ENCODE measurements at places on chromosomes 1 and 21.

DNA sequence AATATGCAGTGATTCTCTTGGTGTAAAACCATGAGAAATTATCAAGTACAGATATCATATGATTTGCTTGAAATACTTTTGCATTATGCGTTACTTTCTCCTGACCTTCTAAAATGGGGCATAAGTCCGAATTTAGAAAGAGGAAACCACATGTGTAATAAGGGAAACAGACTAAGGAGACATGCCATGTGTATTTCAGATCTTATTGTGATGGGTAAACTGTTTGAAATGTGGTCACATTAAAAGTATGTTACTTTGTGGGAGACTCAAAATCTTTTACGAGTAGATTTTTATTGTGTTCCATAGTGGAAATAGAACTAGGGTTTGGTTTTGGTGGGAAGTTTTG is 173.0 kb downstream of the NFIA start:
- DNase-seq = peak; percentile 1

DNA sequence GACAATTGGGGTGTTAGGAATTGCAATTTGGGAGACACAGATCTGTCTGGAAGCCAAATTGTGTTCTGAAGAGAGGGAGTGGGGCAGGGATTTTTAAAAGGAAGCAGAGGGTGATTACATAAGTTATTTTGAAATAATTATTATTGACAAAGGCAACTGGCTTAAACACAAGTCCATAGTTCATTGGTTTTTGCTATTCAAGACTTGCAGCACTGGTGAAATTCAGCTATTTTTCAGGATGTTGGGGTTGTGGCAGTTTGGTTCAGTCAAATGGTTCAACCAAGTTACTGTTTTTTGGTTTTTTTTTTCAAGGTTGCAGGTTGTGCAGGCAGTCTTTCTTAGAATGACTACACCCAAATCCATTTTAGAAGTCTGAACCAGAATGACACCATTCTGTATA is 300.0 kb upstream of the DEPDC1 start:
- no peak for DNase-seq

- peak; percentile 77 for DNase-seq
Observed at GRCh38 chr1:157193702-157194391, 55.7 kb upstream of the ETV3 start.

- DNase-seq = no peak
Observed at GRCh38 chr1:162823231-162823630, 32.7 kb downstream of the HSD17B7 start.

- no peak for DNase-seq
Observed at GRCh38 chr1:211742272-211742671, 66.9 kb upstream of the NEK2 start.

- DNase-seq = no peak
Observed at GRCh38 chr21:44568667-44569556, 4.6 kb upstream of the KRTAP10-4 start.
